ENCODE measurements at places on chromosomes 2 and 18.

GRCh38 chr2:147789720-147790119 lies 55.1 kb upstream of the ACVR2A start:
- no peak for DNase-seq

- DNase-seq = no peak
Measured at GRCh38 chr18:54112356-54112755, 112.1 kb downstream of the MBD2 start.

- DNase-seq = no peak
Measured at GRCh38 chr2:88754585-88755320, 63.3 kb downstream of the RPIA start.

DNA sequence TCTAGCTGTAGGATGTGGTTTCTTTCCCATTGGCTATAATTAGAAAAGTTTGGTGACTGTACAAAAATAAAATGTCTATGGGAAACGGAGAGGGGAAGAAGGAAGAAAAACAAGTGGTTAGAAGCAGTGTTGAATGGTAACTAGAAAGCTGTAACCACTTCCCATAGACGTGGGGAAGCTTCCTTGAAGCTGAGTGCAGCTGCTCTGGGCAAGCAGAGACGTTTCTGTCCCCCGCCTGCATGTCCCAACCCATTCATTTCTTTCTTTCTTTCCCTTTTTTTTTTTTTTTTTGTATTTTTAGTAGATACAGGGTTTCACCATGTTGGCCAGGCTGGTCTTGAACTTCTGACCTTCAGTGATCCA lies 367.8 kb upstream of the HS6ST1 start:
- no peak for DNase-seq

DNA sequence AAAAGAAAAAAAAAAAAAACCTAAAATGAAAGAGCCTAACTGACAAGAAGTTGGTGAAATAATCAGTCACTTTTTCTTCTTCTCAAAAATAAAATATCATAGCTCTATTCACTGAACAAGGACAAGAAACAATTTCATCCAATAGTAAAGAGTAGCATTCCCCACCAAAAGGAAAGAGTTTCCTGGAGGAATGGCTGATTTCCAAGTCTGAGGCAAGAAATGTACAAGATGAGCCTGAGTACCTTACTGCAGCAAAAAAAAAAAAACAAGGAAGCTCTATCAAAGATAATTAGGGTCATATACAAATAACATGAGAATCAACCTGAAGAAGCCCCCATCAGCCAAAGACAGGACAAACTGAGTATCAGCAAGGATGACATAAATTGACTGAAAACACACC lies 11.5 kb downstream of the ROCK1 start:
- no peak for DNase-seq

DNA sequence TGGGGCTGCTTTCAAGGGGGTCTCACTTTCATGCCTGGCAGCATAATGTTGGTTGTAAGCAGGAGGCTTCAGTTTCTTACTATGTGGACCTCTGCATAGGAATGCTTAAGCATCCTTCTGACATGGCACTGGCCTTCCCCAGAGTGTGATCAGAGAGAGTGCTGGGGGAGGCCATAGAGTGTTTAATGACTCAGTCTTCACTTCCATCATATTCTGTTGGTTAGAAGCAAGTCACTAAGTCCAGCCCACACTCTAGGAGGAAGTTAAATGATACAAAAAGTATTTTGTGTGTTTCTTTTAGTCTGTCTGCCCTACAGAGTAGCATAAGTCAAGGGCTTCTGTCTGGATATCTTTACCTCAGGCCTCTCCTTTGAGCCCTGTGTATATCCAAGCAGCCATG lies 64.9 kb downstream of the GALNT1 start:
- no peak for DNase-seq

DNA sequence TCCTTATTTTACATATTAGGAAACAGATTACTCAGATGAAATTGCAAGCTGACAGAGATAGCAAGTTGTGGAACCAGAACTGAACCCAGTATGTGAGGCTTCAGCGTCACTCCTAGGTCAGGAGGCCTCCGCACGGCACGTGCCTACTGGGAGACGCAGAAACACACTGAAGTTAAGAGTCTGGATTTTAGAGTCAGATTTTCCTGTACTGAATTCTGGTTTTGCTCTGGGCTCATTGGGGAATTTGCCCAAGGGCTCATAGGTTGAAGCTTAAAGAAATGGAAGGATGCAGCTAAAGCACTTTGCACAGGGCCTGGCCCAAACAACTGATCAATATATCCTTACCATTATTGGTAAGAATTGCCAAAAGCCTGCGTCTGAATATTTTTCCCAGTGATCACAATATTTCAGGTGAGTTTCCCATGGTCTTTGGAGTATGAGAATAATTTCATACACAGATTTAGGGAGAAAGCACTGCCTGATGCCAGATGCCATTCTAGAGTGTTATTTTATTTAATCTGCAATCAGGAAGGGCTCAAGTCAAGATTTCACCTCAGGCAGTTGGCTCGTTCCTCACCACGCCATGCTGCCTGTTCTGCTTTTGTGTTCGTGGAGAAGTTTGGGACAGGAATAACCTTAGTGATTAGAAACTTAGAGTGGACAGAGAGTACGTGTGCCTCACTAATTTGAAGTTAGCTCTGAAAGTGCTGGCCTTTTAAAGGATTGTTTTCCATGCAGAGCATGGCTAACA lies 331.9 kb downstream of the MYCN start:
- no peak for DNase-seq

GRCh38 chr2:119760237-119760955 lies 674 bp downstream of the PTPN4 start:
- DNase-seq = no peak

GRCh38 chr2:189870381-189871085 lies 86.3 kb downstream of the PMS1 start:
- DNase-seq = no peak

GRCh38 chr2:30272761-30273573 lies 41.6 kb downstream of the LBH start:
- DNase-seq = no peak

DNA sequence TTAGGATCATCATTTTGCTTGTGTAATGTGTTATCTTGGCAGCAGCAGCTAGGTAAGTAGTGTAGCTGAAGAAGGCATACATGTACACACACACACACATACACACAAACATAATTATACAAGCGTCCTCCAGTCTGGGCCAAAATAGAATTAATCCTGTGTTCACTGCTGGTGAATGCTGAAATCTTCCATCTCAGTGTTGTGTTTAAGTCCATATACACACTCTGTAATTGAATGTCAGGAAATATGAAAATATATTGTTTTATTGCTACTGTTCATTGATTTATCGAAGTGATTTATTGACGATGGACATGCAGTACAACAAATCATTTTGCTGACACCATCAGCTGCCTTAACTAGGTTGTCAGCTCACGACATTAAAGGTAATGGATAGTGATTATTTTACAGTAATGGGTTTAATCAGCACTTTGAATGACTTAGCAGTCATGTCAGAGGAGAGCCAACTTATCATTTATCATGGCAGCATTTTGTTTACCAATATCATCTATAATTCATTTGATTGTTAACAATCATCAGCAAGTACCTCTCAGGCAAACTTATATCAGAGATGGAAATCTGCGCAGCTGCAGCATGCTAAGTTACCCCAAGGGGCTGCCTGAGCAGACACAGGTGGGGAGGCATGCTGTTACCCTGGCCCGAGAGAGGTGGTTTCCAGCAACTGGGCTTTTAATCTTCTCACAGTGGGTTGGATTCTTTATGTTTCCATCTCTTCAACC lies 83.7 kb upstream of the FSHR start:
- no peak for DNase-seq

DNA sequence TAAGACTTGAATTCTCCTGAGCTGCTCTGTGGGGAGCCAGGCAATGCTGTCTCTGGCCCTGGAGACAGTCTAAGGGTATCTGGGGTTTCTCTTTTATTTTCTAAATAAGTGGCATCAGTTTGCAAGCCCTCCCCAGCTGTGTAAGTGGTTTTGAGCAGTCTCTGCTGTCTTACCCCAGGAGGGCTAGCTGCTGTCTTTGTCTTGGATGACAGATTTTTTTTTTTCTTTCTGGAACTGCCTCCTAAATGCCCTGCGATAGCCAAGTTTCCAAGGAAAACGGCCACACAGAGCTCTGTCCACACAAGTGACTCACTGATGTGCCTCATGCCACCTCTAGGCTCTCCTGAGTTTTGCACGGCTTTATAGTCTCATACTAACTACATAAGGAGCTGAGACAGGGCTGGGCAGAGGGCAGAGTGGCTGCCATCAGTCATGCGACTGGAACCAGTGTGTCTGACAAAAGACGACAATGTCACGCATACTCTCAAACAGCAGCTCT lies 37.2 kb upstream of the THOC1 start:
- DNase-seq = no peak

DNA sequence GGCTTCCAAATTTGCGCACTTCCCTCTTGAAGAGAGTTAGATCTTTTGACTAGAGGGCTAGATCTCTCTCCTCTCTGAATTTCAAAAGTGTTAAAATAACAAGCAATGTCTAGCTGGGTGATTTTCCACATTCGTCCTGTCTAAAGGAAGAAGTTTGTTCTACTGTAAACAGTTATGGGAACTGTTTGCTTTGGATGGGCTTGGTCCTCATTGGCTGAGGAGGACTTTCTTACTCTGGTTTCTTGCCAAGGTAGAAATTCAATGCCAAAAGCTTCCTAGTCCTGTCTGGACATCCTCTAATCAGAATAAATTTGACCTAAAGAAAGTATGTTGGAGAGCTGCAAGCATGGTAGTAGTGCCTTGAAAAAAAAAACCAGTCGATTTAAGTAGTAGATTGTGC lies 47.4 kb upstream of the RAPH1 start:
- DNase-seq = no peak

DNA sequence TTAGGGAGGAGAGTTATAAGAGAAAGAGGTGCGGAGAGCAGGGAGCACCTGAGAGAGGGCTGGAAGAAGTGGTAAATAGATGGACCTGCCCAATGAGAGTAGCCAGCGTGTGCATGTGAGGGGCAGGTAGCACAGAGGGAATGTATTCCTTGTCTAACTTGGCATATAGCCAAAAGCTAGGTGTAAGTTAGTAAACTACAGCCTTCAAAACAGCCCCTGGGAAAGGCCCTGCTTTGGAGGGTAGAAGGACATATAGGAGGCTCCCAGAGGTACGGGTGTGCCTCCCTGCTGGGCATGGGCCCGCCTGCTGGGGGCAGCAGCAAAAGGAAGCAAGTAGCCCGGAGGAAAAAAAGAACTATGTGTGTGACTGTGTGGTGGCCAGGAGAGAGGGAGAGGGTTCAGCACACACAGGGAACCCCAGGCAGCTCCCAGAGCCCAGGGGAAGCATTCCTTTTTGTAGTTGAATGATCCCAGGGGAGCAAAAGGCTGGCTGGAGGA lies 48.0 kb downstream of the TCF7L1 start:
- no peak for DNase-seq

All from cerebellar nuclear complex (tissue), 1 donor.